ENCODE measurements at places on chromosomes 16 and 17. TPM values are rescaled to one million over a fixed set of nuclear protein-coding genes. Genes with fewer than 3 reads are reported as not detected.

Gene HBQ1
- not detected for total RNA-seq

Gene PRAC2
- total RNA-seq, result not detected

Gene TMED6
- 1.2 TPM for total RNA-seq

Gene CXCL16
- 4.8 TPM for total RNA-seq

Gene CASKIN1
- 0.58 TPM for total RNA-seq

Gene SPNS3
- 0.66 TPM for total RNA-seq

Gene CES5A
- total RNA-seq, result not detected

Gene CNP
- total RNA-seq, result 84.9 TPM

Gene EVI2A
- total RNA-seq, result 0.22 TPM

Gene ICAM2
- total RNA-seq, result 586 TPM

Gene KRT39
- not detected for total RNA-seq

Measured in endothelial cell of umbilical vein (primary cell).